ENCODE measurements at places on chromosomes 7 and 10. TPM values are rescaled to one million over a fixed set of nuclear protein-coding genes. Genes with fewer than 3 reads are reported as not detected.

The PSD gene
- 5.3 TPM for total RNA-seq

The CCDC3 gene
- total RNA-seq, result 0.26 TPM

DNA sequence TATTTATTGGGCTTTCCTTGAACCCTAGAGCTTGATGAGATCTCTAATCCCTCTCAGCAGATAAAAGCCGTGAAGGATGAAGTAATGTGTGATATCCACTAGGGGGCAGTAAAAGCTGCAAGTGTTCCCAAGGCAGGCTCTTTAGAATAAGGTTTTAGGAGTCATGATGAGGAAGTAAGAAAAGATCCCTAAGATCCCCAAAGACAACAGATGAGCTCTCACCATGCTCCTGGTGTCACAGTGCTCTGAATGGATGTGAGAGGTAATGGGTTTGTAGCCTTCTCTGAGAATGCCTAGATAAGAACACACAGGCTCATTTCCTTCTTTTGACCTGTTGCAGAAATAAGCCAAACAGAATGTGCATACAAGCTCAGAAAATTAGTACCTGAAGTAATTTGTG, 70.4 kb upstream of the ITPRID1 start:
- DNase-seq, result peak; percentile 55
- no peaks in the 10 kb centered on the region for H3K36me3 ChIP-seq
- no peaks in the 10 kb centered on the region for H3K27me3 ChIP-seq
- no peaks in the 10 kb centered on the region for H3K4me1 ChIP-seq

GRCh38 chr7:83882551-83882950, 233.6 kb upstream of the SEMA3E start:
- no peaks in the 10 kb centered on the region for H3K27me3 ChIP-seq
- H3K4me3 ChIP-seq, result no peak overlapping the region
- no peaks in the 10 kb centered on the region for H3K4me1 ChIP-seq
- DNase-seq, result peak; percentile 18
- H3K27ac ChIP-seq, result no peak overlapping the region
- no peaks in the 10 kb centered on the region for H3K36me3 ChIP-seq

DNA sequence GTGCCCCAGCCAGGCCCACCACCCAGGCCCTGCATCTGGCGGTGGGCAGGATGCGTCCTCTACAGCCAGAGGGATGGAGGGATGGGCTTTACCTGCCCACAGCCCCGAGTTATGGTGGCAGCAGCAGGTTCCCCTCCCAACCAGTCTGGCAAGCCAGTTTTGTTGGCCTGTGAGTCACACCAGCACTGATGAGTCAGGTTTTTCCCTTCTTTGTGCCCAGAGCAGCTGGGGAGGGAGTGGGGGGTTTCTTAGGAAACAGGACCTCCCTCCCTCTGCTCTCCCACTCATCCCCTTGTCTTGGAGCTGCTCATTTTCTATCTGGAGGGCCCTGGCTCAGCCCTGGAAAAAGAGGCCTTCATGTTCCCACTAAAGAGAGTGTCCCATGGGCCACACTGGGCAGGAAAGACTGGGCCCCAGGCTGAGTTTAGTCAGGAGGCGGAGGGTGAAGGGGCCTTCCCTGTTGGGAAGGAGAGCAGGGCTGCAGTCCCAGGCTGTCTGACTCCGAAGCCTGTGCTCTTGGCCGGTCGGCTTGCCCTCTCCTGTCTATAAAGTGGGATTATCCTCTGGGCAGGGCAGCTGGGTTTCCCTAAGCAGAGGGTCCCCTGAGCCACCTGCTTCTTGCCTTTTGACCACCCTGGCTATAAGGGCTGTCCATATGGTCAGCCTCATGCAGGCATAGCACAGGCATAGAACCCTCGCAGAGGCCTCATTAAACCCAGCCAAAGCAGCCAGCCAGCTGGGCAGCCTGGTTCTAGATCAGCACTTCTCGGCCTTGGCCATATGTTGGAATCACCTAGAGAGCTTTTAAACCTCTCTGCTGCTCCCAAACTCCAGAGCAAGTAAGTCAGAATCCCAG, 30.2 kb upstream of the ANKRD2 start:
- H3K36me3 ChIP-seq, result no peaks in the 10 kb centered on the region
- H3K4me1 ChIP-seq, result peaks cover 47% of the 10 kb centered on the region
- peak overlapping the region; percentile 91 for H3K27ac ChIP-seq
- no peak overlapping the region for H3K4me3 ChIP-seq
- DNase-seq, result peak; percentile 94

- H3K4me1 ChIP-seq, result peaks cover 17% of the 10 kb centered on the region
- DNase-seq, result no peak
- no peaks in the 10 kb centered on the region for H3K36me3 ChIP-seq
- H3K27me3 ChIP-seq, result no peaks in the 10 kb centered on the region
- peak overlapping the region; percentile 0 for H3K27ac ChIP-seq
- no peak overlapping the region for H3K4me3 ChIP-seq
Measured at GRCh38 chr10:104351919-104352318, 1.7 kb upstream of the CFAP58 start.

GRCh38 chr7:50449881-50450589, at the start of gene FIGNL1:
Gene FIGNL1, minus strand, starts transcription at chr7:50450350. Its CDS starts 3,063 bp downstream, at chr7:50447287.
- H3K4me1 ChIP-seq, result no peaks in the 10 kb centered on the region
- H3K27ac ChIP-seq, result peak within 1 kb of the TSS; percentile 87
- peaks cover 5% of the 10 kb centered on the region for H3K27me3 ChIP-seq
- peak within 1 kb of the TSS; percentile 88 for H3K4me3 ChIP-seq
- H3K36me3 ChIP-seq, result no peaks in the 10 kb centered on the region
- DNase-seq, result peak; percentile 76

DNA sequence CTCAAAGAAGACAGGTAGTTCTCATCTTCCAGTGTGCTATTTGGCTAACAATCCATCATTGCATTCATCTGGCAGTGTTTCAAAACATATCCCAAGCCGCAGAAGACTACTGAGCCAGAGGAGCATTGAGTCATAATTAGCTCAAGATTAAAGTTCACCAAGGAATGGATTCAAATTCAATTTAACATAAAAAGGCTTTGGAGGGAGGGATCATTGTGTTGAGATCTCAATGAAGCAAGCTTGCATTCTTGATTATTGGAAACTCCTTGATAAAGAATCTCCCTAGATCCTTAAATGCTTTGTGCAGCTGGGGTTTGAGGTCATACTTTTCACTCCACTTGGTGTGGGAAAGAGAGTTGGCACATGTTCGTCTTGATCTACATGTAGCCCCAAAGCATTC, 142.8 kb upstream of the SEMA3A start:
- no peaks in the 10 kb centered on the region for H3K27me3 ChIP-seq
- no peak overlapping the region for H3K27ac ChIP-seq
- DNase-seq, result peak; percentile 65
- H3K4me3 ChIP-seq, result no peak overlapping the region
- H3K4me1 ChIP-seq, result no peaks in the 10 kb centered on the region

GRCh38 chr10:93999401-93999851, 5.7 kb downstream of the PLCE1 start:
- H3K4me1 ChIP-seq, result peaks cover 7% of the 10 kb centered on the region
- no peak overlapping the region for H3K4me3 ChIP-seq
- H3K36me3 ChIP-seq, result no peaks in the 10 kb centered on the region
- DNase-seq, result peak; percentile 55
- H3K27me3 ChIP-seq, result peaks cover 7% of the 10 kb centered on the region

- peaks cover under 1% of the 10 kb centered on the region for H3K4me1 ChIP-seq
- H3K27me3 ChIP-seq, result no peaks in the 10 kb centered on the region
- H3K27ac ChIP-seq, result no peak overlapping the region
- H3K4me3 ChIP-seq, result no peak overlapping the region
Measured at GRCh38 chr10:63409465-63410027, 56.2 kb downstream of the JMJD1C start.

All from fibroblast of lung (primary cell).